Pancreas (tissue), 10 donors: ENCODE measurements at places on chromosomes 7 and 10. TPM values are rescaled to one million over a fixed set of nuclear protein-coding genes. Genes with fewer than 3 reads are reported as not detected.
A peak's percentile ranks its signal among the peaks of the same experiment; 100 is the strongest.

- DNase-seq = no peak
Observed at GRCh38 chr10:110864662-110865140, 7.0 kb upstream of the PDCD4 start.

GRCh38 chr10:129908406-129908805 lies 55.7 kb downstream of the EBF3 start:
- DNase-seq = no peak

DNA sequence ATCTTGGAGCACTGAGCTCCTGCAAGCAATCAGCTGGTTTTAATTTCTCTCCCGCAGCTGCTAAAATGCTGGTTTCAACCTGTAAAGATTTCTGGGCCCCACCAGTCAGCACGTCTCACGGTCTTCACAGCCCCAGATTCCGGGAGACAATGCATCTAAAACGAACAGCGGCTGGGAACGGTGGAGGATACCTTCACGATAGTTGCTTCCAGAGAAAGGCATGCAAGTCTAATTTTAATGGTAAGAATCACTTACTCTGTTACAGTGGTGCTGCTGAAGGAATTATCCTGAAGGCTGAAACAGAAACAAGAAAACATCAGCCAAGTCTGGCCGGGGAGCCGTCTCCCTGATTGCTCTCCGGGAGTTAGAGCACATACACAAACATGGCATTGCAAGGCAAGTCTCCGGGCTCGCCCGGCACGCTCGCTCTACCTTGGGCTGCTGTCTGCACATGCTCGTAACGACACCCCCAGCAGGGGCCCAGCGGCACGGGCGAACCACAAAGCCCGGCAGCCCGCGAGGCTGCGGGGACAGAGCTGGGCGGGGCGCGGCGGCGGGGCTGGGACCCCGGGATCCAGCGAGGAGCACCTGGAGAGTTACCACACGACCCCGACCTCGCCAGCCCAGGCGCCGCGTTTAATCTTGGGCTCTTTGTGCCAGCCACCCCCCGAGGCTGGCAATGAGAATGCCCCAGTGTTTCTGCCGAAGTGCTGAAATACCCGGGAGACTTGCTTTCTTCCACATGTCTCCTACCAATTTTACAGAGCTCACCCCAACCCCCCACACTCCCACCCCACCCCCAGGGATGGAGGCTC lies at the start of gene FAM13C:
Gene FAM13C, minus strand, starts transcription at position 406 of the 815 bp plus-strand sequence. Its CDS starts 89 bp downstream, at position 317.
- peak; percentile 49 for DNase-seq

- DNase-seq = no peak
Observed at GRCh38 chr7:29596593-29597178, 33.1 kb downstream of the PRR15 start.

GRCh38 chr10:88565072-88565471 lies 18.0 kb downstream of the RNLS start:
- DNase-seq = no peak

The POLR2J2 gene
- polyA plus RNA-seq = 6.1 TPM

The LDB3 gene
- 2.1 TPM for polyA plus RNA-seq

The AS3MT gene
- polyA plus RNA-seq = 6.3 TPM
